ENCODE measurements at places on chromosomes 3 and 15.

DNA sequence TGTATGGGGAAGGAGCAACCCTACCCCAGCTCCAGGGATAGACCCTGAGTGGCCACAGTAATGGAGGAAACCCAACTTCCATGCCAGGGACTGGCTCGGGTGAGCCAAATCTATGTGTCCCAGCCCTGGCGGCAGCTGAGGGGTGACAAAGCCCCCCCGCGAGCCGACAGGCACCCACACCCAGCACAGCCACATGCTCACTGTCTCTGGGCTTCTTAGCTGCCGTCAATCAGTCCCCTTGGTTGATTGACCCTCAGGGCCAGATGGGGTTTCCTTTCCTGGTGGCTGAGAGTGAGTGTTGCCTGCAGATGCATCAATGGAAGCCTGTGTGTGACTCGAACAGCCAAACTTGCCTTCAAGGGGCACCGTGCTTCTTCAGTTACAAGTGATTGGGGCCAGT is 2.1 kb upstream of the OCA2 start:
- DNase-seq, result no peak

GRCh38 chr15:97525809-97526208 is 434.7 kb upstream of the ARRDC4 start:
- no peak for DNase-seq

GRCh38 chr3:23055733-23056376 is 147.3 kb upstream of the UBE2E2 start:
- DNase-seq, result no peak

DNA sequence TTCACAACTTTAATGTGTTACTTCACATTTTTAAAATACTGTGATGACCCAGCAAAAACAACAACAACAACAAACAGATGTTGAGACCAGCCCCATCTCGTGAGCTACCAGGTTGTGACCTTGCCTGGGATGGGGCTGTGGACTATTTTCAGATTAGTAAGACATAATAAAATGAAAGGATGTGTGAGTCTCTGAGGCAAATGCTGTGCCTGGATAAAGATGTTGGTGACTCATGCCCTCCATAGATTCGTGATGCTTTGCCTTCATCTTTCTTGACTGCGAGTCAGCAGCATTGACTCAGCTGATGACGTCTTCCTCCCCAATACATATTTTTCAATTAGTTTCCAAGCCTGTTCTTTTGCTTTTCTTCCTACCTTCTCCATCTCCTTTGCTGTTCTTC is 453.0 kb upstream of the CFAP20DC start:
- DNase-seq, result no peak

GRCh38 chr15:39704689-39705088 is 78.0 kb downstream of the FSIP1 start:
- no peak for DNase-seq

GRCh38 chr15:78977091-78977571 is 32.3 kb upstream of the CTSH start:
- no peak for DNase-seq

DNA sequence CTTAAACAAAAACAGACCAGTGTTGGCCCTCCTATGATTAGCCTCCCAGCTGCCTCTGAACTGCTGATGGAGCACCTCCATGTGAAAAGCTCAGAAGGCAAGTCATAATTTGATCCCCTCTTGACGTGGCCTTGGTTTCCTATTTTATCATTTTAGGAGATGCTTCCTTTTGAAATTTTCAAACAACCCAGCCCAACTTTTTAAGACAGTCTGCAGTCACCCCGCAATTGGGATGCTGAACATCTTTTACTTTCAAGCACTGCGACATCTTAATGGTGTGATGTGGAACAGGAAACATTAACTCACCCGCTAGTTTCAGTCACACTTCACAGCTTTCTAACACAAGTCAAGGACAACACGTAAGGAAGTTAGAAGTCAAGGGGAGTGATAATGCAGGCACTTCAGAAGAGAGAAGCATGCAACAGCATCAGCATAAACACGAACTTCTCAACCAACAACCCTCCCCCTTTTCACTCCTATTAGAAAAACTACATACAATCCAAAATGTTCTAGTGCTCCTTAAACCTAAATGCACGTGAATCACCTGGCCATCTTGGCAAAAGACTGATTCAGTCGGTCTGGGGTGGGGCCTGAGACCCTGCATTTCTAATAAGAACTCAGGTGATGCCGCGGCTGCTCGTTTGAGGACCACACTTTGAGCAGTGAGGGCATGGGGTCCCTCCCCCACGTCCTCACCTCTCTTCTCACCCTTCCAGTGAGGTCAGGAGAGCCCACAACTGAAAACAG is 161.5 kb downstream of the FOXP1 start:
- DNase-seq, result no peak

- no peak for DNase-seq
Observed at GRCh38 chr3:143584474-143584873, 263.8 kb downstream of the SLC9A9 start.

DNA sequence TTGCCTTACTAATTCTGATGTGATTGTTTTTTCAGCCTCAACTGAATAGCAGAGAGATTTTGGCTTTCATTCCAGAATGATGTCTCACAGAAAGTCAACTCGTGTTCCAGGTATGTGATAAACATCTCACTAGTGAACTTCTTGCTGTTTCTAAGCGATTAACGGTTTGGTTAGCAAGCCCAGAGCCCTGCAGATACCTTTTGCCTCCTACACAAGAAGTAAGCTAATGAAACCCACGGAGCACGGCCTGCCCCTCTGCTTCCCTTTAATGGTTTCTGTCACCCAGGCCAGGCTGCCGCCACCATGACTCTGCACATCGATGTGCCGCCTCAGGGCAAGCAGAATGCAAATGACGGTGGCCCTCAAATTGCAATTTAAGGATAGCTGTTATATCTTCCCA is 155.9 kb upstream of the ICE2 start:
- DNase-seq, result no peak

DNA sequence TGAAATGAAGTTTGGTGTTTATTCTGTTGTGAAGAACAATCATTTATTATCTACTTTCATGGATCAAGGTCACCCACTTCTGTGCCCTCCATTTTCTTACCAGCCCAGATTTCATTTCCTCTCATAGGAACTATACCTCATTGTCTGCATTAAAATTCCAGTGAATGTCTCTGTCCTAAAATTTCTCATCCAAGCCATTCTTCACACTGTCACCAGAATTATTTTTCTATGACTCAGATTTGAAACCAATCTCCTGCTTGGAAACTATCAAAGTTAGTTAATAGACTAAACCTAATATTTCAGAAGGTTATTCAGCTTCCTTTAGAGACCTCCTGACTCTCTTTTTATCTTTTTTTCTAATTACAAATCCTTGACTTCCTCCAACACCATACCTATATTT is 364.1 kb upstream of the CBLB start:
- no peak for DNase-seq

DNA sequence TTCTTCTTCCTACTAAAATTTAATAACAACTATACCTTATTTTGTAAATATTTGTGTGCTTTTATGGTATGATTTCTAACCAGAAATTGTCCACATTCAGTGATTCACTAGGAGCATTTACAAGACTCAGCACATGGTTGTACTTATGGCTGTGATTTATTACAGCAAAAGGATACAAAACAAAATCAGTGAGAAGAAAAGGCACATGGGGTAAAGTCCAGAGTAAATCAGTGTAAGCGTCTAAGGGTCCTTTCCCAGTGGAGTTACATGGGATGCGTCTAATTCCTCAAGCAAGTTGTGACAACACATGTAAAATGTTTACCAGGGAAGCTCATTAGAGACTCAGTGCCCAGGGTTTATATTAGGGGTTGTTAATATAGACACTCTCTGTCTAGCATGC is 31.1 kb downstream of the RNF13 start:
- no peak for DNase-seq

- no peak for DNase-seq
Observed at GRCh38 chr3:136893848-136894443, 31.9 kb downstream of the NCK1 start.

DNA sequence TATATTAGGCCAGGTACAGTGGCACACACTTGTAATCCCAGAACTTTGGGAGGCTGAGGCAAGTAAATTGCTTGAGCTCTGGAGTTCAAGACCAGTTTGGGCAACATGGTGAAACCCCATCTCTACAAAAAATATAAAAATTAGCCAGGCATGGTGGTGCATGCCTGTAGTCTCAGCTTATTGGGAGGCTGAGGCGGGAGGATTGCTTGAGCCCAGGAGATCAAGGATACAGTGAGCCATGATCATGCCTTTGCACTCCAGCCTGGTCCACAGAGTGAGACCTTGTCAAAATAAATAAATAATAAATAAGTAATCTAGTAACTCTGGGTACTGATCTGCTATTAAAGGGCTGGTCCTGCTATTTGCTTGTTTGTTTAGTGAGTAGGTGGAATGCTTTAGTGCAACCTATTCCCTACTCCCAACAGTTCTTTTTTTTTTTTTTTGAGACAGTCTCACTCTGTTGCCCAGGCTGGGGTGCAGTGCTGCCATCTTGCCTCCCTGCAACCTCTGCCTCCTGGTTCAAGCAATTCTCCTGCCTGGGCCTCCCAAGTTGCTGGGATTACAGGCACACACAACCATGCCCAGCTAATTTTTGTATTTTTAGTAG is 9.1 kb upstream of the INO80 start:
- DNase-seq, result no peak

Measured in upper lobe of right lung (tissue), 1 donor.